ENCODE measurements at places on chromosomes 12 and 14.

- no peak for DNase-seq
Observed at GRCh38 chr14:67490196-67490595, 1.7 kb upstream of the TMEM229B start.

- DNase-seq: no peak
Observed at GRCh38 chr14:61491224-61491623, 169.8 kb downstream of the PRKCH start.

DNA sequence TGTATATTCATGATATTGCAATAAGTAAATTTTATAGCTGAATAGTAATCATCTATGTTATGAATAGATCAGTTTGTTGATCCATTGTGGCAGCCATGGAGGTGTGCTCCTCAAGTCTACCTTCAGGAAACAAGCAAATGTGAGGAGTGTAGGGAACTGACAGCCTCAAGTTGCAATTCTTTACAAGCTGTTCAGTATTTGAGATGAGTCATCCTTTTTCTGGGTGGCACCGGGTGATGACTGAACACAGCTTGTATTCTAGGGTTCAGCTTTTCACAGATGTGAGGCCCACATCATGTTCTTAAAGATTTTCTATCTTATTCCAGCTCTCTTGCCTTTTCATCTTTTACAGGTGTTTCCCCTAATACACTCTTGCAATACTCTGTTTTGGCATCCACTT lies 452.4 kb downstream of the KCNH5 start:
- DNase-seq: no peak

GRCh38 chr14:72683787-72684186 lies 210.1 kb downstream of the DPF3 start:
- DNase-seq: no peak

GRCh38 chr12:6799147-6799546 lies 9.8 kb downstream of the CD4 start:
- DNase-seq: no peak

- no peak for DNase-seq
Observed at GRCh38 chr14:88829685-88830302, 5.3 kb downstream of the TTC8 start.

GRCh38 chr12:64190140-64190539 lies 32.0 kb downstream of the KICS2 start:
- DNase-seq: no peak

DNA sequence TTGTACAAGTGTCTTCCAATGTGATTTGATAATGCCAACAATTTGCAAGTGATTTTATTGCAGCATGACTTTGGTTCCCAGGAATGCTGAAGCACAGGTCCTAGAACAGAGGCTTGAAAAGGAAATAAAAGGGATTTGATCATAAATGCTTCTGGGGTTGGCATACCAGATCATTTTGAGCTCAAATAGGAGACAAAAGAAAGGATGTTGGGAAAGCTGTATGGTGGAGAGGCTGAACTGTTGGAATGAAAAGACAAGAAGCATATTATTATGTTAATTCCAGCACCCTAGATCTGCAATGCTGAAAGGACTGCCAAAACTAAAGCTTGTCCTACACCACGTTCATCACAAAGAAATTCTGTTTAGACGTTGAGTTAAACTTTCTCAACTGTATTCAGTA lies 143.1 kb downstream of the BICD1 start:
- DNase-seq: no peak

DNA sequence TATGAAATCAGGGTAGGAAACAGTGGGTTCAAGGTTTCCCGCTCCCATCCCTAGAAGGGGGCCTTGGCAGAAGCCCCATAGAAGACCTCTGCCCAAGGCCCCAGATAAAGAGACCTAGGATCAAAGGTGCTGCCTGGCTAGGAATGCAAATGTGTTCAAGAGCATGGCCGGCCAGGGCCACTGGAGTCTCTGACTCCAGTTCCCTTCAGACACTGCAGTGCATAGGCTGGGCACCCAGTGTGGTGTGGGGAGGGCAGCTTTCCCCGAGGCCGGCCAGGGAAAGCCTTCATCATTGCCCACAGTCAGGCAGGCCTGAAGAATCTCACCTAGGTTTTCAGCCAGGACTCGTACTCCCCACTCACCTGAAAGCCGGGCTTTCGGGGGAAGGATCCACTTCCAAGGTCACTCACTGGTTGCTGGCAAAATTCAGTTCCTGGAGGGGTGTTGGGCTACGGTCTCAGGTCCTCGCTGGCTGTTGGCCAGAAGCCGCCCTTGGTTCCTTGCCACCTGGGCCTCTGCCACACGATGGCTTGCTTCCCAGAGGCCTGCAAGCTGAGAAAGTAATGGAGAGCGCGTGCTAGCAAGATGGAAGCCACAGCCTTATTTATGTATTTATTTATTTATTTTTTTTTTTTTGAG lies 9.7 kb upstream of the PEBP1 start:
- no peak for DNase-seq

DNA sequence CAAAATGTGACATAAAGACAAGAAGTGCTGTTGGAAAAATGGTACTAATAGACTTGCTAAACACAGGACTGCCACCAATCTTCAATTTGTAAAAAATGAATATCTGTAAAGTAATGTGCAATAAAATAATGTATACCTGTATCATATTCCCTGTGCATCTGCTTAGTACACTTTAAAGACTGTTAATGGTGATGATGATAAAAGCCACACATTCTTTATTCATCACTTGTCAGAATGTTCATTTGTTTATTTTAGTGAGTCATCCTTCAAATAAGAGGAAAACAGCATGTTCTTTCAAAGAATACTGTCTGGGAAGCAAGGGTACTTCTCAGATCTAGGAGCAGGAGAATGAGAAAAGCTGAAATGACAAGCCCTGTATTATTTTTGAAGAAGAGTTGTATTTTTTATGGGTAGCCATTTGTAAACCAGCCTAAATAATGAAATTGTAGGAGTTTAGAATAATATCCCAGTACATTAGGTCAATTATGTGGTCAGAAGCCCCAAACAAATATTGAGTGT lies 78.3 kb upstream of the PSMA6 start:
- no peak for DNase-seq

DNA sequence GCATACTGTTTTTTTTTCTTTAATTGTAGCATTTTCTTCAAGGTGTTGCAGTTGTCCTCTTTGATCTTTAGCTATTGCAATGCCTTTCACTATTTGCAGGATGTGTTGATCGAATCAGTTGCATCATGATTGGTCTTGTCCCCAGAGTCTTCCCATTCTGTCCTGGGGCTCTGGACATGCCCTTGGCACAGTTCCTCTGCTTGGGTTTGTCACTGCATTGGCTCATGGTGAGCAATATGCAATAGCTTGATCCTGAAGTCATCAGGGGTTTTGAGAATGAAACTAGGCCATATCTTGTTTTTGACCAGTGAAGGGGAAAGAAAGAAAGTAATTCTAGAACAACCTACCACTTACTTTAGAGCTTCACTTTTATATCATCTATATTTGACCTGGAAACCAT lies 281.5 kb downstream of the TMEM117 start:
- DNase-seq: no peak

Measured in globus pallidus (tissue), 1 donor.